GOT3 (cell line): ENCODE measurements at places on chromosomes 6 and 20.

- no peak for DNase-seq
Observed at GRCh38 chr6:141988954-141989705, 143.6 kb upstream of the GJE1 start.

DNA sequence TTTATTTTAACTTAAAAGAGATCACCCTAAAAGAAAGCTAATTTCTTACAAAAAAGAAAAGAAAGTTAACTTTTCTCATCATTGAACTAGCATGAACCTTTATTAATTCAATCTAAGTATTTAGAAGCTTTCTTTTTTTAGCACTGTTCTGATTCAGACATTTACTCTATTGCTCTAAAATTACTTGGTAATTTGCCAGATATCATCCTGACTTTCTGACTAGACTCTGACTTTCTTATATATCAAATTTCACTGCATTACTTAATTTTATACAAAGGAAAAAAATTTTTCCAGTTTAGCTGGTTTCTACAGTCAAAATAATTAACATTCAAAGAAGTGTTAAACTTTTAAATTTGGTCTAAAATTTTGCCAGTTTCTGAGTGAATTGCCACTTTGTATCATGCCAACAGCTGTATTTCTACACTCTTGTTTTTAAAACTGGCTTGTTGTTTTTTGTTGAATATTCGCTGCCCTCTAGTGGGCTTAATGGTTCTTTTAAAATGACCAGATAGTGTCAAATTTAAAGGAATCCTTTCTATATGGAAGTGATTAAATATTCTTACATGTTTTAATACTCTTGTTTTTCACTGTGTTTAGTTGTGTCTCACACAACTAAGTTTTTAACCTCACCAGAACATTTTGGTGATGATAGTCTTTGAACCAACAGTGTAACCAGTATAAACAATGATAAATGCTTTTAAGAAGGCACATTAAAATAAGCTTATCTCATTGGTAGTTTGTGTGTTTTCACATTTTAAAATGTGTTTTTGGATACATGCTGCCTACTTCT is 102.0 kb downstream of the POPDC3 start:
- no peak for DNase-seq

GRCh38 chr20:48215536-48215935 is 430.3 kb upstream of the SULF2 start:
- DNase-seq, result no peak

DNA sequence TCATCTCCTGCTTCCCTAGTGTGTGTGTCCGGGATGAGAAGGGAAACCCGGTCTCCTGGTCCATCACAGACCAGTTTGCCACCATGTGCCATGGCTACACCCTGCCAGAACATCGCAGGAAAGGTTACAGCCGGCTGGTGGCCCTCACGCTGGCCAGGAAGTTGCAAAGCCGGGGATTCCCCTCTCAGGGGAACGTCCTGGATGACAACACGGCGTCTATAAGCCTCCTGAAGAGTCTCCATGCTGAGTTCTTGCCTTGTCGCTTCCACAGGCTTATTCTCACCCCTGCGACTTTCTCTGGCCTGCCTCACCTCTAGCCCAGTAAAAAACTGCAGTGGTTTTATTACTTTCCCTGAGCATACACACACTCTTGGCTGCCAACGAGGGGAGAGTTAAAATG is 23.9 kb upstream of the C6orf141 start:
- no peak for DNase-seq

GRCh38 chr6:115796829-115797228 is 263.9 kb downstream of the FRK start:
- DNase-seq, result no peak

GRCh38 chr6:37137201-37138090 is 32.5 kb upstream of the PIM1 start:
- no peak for DNase-seq

DNA sequence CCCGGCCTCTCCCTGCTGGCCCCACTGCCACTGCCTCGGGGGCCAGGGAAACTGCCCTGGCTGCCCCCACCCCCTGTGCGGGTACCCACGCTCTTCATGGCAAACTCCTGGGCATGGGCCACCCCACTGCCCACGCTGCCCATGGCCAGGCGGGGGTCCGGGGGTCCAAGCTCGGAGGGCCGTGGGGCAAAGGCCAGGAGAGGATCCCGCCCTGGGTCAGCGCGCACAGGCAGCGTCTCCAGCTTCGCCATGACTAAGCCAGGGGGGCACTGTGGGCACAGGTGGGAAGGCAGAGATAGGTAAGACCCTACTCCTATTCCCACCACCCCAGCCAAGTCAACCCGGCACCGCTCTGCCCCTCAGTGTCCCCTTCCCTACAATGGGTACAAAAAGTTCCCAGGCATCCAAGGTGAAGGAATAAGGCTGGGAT is 6.4 kb downstream of the LZTS3 start:
- DNase-seq, result no peak
